CD8-positive, alpha-beta memory T cell (primary cell): ENCODE measurements at places on chromosomes 7 and 10. TPM values are rescaled to one million over a fixed set of nuclear protein-coding genes. Genes with fewer than 3 reads are reported as not detected.

The CPA2 gene
- not detected for total RNA-seq

The WEE2 gene
- total RNA-seq: not detected

The DPYSL4 gene
- total RNA-seq: 3.2 TPM

The MYOZ1 gene
- total RNA-seq: not detected

The SLC39A12 gene
- not detected for total RNA-seq

The PTPRN2 gene
- total RNA-seq: 0.42 TPM

The NYAP1 gene
- 0.18 TPM for total RNA-seq
